ENCODE measurements at places on chromosomes 3 and 15.

GRCh38 chr3:103372031-103372430, 937.2 kb downstream of the ZPLD1 start:
- DNase-seq, result no peak

GRCh38 chr3:36729204-36730056, 34.9 kb downstream of the DCLK3 start:
- DNase-seq, result no peak

DNA sequence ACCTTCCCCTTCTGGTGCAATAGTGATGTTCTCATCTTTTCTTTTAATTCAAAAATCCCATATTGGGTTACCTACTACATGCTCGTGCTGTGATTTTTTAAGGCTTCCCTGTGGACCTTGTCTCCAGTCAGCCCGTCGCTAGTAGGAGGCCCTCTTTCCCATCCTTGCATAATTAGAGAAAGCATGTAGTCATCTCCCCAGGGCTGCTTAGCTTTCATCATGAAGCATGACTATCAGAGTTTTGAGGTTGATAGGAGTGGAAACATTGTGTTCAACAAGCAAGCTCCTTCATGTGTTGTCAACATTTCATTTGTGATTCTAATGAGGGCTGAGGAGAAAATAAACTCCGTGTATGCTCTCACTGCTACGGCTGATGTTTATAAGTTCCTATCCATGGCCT, 8.7 kb upstream of the LRTM1 start:
- no peak for DNase-seq

GRCh38 chr15:42707873-42708544, 28.9 kb downstream of the CDAN1 start:
- no peak for DNase-seq

GRCh38 chr3:171516765-171517164, 56.6 kb upstream of the TNIK start:
- no peak for DNase-seq

- DNase-seq, result no peak
Observed at GRCh38 chr15:70281811-70282307, 184.1 kb upstream of the TLE3 start.

GRCh38 chr15:80618685-80619400, 76.3 kb upstream of the ABHD17C start:
- DNase-seq, result no peak

All from activated T-helper 1 cell treated with Interleukin-2 at 50 U/mL for 16 hours (primary cell).